ENCODE measurements at places on chromosomes 2 and 18.

GRCh38 chr2:119544075-119544938 is at the start of gene CFAP221:
TSS of gene CFAP221 (plus strand) at chr2:119544449. CDS start at chr2:119546132, 1,683 bp downstream.
- DNase-seq = peak; percentile 79

GRCh38 chr2:240919786-240920782 is 13.9 kb downstream of the CROCC2 start:
- no peak for DNase-seq

DNA sequence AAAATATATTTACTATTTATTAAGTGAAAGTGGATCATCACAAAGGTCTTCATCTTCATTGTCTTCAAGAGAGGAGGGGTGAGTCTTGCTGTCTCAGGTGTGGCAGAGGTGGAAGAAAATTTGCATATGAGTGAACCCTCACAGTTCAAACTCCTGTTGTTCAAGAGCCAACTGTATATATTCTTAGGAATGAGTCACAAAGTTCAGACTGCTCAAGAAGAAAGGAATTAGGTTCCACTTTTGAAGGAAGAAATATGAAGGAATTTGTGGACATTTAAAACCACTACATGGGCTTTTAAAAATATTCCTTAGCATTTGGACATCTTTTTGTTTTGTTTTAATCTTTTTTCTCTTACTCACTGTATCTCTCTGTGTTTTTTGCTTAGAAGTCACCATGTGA is 212.6 kb downstream of the INSIG2 start:
- no peak for DNase-seq

- no peak for DNase-seq
Observed at GRCh38 chr18:56641714-56642337, 3.4 kb upstream of the TXNL1 start.

- no peak for DNase-seq
Observed at GRCh38 chr2:74567881-74568280, 13.4 kb downstream of the DOK1 start.

DNA sequence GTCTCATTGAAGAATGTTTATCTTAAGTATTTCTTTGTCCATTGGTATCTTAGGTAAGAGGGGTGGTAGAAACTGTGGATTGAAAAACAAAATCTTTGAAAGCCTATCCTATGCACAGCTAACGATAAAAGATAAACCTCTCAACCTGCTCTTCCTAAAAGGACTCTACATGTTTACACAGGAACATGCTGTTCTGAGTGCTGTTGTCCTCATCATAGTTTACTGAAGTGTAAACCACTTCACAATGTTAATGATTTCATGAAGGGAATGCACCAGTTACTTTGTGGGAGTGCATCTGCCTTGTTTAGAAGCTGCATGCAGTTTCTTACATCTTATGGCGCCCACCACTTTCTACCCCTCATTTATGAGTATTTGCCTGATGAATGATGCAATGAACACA is 1.2 kb downstream of the ACMSD start:
- no peak for DNase-seq

DNA sequence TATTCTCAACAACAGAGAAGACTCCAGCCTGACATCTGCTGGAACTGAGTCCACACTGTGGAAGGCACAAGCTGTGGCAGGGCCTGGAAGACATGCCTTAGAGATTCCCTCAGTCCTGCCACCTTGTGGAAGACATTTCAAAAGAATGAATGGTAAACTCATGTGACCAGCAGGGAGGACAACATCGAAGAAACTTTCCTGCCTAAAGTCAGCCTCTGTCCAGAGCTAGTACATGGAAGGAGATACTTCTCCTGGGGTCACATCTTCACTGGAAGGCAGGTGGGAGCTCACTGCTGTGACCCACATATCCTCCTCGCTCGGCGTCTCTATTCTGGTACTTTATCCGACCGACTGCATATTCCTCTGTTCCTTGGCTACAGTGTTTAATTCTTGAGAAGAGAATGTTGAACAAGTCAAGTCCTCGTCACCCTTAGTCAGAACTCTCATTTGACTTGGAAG is 59.5 kb downstream of the PUM2 start:
- DNase-seq = no peak

- DNase-seq = no peak
Observed at GRCh38 chr2:180324182-180324581, 317.1 kb upstream of the CWC22 start.

GRCh38 chr18:48621240-48621639 is 82.4 kb downstream of the CTIF start:
- no peak for DNase-seq

- peak; percentile 12 for DNase-seq
Observed at GRCh38 chr2:71831193-71831577, 316.5 kb downstream of the CYP26B1 start.

DNA sequence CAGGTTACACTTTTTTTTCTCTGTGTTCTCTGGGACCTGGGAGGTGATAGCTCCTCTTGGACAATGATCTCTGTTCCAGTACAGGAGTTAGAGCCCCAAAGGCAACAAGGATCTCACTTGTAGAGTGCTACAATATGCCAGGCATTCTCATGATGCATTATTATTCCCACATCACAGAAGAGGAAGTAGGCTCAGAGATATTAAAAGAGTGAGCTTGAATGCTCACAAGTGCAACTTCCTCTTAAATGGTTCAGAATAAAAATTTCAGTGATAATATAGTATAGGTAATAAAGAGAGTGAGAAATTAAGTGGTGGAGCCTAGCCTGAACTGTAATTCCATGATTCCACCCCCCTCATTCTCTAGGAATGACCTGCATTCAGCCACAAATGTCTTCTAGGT is 21.4 kb downstream of the POLE4 start:
- DNase-seq = no peak

GRCh38 chr2:25358249-25358815 is 16.6 kb upstream of the DNMT3A start:
- DNase-seq = no peak

DNA sequence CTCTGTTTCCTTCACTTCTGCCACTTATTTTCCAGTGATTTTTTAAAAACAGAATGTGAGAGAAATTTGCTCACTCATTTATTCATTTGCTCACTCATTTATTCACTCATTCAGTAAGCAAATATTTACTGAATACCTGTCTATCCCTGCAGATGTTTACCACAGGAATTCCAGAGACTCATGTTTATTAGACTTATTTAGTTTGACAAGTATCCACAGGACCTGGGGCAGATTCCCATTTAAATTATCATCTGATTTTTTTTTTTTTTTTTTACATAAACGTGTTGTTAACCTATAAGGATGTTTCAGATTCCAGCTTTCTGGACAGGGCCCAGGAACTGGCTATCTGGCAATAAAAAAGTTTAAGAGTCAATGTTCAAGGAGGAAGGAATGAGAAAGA is 175.1 kb upstream of the ERBB4 start:
- DNase-seq = no peak

DNA sequence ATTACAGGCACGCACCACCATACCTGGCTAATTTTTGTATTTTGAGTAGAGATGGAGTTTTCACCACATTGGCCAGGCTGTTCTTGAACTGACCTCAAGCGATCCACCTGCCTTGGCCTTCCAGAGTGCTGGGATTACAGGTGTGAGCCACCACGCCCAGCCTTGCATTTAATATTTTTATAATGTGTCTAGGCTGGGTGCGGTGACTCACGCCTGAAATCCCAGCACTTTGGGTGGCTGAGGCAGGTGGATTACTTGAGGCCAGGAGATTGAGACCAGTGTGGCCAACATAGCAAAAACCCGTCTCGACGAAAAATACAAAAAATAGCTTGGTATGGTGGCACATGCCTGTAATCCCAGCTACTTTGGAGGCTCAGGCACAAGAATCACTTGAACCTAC is 3.2 kb downstream of the RPL37A start:
- no peak for DNase-seq

DNA sequence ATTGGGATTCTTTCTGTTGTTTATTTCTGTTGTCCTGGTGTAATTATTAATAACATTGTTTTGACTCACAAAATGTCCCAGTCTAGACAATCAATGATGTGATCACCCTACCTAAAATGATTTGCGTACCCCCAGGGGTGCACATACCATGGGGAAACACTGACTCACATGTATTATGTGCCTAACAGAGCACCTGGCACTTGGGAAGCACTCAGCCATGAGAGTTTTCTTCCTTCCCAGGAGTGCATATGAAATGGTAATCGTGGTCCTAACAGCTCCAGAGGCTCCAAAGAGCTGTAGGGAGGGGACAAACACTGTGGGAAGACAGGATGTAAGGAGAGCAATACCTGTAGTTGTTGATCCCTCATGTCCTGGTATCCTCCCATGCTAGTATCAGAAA is 187.8 kb upstream of the ERBB4 start:
- DNase-seq = no peak

GRCh38 chr2:146246002-146246735 is 1598.7 kb upstream of the ACVR2A start:
- no peak for DNase-seq

DNA sequence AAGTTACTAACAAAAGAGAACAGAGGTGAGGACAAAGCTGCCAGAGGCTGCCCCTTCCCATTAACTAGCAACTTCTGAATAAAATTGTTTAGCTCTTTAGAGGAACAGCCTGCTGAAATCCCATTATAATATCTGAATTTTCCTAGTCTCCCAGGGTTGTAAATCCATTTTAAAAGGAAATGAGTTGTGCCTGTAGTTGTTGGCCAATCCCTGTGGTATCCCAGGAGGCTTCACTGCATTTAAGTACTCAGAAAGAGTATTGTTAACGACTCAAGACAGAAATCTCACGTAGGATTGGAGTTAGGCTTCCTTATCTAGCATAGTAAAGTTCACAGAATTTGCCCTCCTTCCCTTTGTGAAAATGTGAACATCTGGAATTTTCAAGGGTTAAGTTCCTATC is 8.9 kb downstream of the LAPTM4A start:
- DNase-seq = no peak

- no peak for DNase-seq
Observed at GRCh38 chr2:203804070-203804469, 63.5 kb upstream of the CTLA4 start.

- no peak for DNase-seq
Observed at GRCh38 chr2:164934401-164935117, 20.8 kb downstream of the SLC38A11 start.

GRCh38 chr2:42055573-42056514 is 8.0 kb downstream of the PKDCC start:
- DNase-seq = no peak

DNA sequence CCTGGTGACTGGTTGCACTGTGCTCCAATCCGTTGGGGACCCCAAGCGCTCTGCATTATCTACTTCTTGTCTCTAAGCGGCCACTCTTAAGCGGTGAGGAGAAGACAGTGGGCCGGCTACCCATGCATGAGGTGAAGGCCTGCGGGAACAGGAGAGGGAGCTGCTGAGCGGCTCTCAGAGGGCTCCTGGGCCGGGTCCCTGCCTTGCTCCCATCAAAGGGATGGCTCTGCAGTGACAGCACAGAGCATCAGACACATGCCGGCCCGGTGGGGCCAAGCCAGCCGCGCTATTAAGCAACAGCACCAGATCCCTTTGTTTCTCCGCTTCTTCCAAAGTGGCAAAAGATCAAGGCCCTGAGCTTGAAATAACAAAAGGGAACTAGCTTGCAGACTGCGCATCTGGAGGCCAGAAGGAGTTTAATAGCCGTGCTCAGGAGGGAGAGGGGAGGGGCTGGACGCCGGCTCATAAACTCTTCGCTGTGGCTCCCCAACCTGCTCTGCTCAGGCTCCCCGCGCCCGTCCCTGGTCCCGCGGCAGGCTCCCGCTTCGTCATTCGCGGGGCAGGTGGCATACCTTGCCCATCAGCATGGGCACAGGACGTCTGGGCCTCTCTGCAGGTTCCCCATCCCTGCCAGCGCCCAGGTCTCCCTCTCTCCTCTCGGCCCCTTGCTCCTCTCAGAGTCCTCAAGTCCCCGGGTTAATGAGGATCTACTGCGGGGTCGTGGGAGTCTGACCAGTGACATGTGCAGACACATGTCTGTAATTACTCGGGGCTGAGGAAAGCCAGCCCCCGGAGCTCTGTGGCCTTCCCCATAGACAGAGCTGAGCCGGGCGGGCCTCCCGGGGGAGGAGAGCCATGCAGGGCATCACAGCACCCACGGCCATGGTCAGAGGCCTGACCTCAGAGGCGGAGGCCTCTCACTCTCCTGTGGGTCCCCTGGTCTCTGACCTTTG is 96.7 kb downstream of the ASB1 start:
- no peak for DNase-seq

GRCh38 chr2:174663550-174663949 is 65.9 kb upstream of the WIPF1 start:
- no peak for DNase-seq

DNA sequence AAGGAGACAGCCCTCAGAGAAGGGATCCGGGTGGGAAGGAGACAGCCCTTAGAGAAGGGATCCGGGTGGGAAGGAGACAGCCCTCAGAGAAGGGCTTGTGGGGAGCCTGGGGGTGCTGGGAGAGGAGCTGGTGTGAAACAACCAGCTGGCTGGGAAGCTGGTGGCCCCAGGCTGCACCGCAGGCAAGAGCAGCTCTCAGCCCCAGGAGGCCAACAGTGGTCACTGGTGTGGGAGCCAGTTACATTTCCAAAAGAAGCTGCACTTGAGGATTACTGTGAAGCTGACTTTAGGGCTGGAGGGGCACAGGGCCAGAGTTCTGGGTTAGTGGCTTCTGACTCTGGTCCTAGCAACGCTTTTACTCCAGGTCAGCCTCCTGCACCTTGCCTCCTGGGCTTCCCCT is 3.3 kb downstream of the HES6 start:
- DNase-seq = no peak

- DNase-seq = no peak
Observed at GRCh38 chr2:68604077-68604476, 39.3 kb upstream of the PROKR1 start.

GRCh38 chr2:48668992-48669391 is 51.3 kb downstream of the GTF2A1L start:
- no peak for DNase-seq

- DNase-seq = no peak
Observed at GRCh38 chr2:232436381-232437194, 19.4 kb upstream of the ALPI start.

DNA sequence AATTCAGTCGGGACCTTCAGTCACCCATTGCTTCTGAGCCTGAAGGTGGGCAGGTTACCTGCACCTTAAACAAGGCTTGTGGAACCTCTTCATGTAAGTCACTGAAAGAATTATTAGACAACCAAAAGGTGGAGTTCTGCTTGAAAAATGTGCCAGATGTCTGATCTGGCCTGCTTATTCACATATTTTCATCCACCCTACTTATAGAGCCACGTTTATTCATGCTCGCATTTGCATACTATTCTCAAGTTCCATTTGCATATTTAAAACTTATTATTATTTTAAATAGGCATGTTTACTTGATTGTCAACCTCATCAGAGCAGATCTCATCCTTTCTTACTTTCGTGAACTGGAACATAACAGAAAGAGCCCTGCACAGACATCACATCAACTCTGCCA is 140.0 kb upstream of the NABP1 start:
- DNase-seq = no peak

GRCh38 chr18:8667846-8668245 is 37.5 kb upstream of the MTCL1 start:
- DNase-seq = no peak

All from NCI-H446 (cell line).